ENCODE measurements at places on chromosomes 5 and 9.

- DNase-seq: no peak
These were observed 26.0 kb upstream of the SLC2A8 start for GRCh38 chr9:127370672-127371648.

- DNase-seq: no peak
These were observed 132.8 kb upstream of the RAI14 start for GRCh38 chr5:34523387-34523726.

- DNase-seq: no peak
These were observed 88.3 kb downstream of the GIN1 start for GRCh38 chr5:103031607-103032006.

GRCh38 chr9:76900884-76901440 lies 5.0 kb downstream of the PRUNE2 start:
- DNase-seq: no peak

DNA sequence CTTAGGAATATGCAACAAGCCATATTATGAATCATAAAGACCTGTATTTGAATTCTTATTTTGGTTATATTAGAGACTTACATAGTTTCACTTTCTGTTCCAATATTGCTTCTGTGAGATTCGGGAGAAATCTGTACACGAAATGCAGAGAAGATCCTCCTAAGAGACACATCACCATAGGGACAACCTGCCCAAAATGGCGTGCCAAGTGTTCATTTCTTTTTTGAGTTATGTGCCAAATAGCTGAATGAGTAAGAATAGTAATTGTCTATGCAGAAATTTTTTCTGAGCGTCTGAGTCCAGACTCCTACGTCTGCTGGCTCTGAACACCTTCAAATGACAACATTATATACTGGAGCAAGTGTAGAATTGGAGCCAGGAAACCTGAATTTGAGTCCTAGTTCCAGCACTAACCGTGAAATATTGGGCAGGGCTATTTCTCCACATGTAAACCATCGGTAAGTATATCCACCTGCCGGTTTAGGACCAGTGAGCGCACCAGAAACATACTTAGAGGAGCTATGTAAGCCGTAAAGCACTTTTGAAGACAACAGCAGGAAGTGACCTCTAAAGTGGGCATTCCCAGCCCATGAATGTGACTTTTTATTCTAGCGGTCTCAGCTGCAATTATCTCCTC lies 163.9 kb upstream of the DMRT1 start:
- DNase-seq: no peak

DNA sequence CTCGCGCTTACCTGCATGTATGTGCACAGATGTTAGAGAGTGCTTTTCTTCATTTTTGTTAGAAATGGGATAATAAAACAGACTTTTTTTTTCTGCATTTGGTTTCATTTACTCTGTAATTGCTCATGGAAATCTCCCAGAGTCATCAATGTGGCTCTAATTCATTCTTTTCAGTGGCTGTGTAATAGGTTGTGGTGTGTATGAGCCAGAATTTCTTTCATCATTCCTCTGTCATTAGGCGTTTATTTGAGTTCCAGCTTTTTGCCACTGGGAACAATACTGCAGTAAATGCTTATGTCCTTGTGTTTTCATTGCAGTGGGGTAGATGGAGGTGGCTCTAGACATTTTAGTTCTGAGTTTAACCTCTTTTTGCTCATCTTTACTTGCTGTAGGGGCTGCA lies 118.9 kb downstream of the NXNL2 start:
- DNase-seq: no peak

DNA sequence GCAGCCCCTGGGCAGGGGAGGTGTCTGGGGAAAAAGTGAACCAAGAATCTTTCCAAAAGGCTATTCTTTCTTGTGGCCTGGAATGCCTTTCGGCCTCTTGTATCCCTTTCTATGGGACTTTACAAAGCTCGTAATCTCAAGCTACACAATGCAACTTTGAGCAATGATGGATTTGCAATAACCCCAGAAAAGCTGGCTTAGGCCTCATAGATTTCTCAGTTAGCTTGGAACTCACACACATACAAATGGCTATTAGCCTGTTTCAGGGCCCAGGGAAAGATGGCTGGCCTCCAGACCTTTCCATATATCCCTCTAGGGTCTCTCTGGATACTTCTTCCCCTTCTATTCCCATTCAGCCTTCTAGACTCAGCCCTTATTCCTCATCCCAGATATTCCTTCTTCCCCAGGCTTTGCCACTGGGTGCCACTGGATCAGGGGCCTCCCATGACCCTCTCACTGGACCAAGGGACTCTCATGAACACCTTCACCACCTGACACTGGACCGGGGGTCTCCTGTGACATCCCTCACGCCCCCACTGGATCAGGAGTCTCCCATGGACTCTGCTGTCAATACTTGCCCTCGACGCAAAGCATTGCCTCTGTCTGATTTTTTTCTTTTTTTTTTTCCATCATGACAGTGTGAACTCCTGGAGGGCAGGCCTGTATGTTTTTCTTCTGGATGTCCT lies 59.5 kb downstream of the RAD23B start:
- no peak for DNase-seq

DNA sequence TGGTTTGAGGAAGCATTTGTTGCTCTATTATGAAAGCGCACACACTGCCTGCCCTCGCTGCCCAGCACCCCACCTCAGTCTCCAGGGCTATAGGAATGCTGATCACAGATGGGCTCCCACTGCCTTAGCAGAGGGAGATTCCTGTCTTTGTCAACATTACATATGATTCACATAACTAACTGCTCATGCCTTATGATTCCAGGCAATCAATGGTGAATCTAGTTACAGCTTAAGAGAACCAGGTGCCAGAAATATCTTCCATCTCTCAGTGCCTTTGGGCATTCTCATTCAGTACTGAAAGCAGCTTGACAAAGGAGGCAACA lies 458.9 kb upstream of the C9orf72 start:
- no peak for DNase-seq

- DNase-seq: no peak
These were observed 407.7 kb upstream of the IRX1 start for GRCh38 chr5:3187771-3188425.

DNA sequence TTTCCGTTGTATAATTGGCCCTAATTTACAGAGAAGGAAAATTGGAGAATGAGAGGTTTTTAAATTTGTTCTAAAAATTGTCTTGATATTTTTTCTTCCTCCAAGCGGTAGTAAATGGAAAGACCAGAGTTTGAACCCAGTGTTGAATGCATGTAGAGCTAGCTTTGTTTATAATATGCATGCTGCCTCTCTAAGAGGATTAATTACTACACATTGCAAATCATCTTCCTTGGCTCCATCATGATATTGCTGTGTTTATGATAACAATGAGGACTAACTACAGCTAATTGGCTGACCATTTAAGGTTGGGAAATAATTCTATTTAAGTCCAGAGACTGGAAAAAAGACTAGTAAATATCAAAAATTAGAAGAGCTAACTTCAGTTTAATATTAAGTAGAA lies 338.5 kb downstream of the PLK2 start:
- no peak for DNase-seq

DNA sequence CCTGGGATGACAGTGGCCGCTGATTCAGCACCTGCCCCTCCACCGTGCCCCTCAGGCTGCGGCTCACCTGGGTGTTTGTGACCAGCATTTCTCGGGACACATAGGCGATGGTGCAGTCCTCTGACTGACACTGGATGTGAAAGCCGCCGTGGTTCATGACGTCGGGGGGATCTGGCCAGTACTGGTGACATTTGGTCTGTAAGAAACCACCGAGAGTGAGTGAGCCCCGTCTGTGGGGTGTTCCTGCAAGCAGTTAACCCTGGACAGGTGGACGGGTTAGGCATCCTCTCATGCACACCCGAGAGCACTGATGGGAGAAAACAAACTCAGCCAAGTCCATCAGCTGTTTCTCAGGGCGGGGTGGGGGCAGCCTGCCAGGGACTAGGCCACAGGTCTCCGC lies 62.5 kb upstream of the EPB41L4B start:
- no peak for DNase-seq

GRCh38 chr9:81264516-81264915 lies 424.8 kb downstream of the TLE1 start:
- no peak for DNase-seq

GRCh38 chr5:149386166-149386565 lies 7.1 kb upstream of the IL17B start:
- no peak for DNase-seq

DNA sequence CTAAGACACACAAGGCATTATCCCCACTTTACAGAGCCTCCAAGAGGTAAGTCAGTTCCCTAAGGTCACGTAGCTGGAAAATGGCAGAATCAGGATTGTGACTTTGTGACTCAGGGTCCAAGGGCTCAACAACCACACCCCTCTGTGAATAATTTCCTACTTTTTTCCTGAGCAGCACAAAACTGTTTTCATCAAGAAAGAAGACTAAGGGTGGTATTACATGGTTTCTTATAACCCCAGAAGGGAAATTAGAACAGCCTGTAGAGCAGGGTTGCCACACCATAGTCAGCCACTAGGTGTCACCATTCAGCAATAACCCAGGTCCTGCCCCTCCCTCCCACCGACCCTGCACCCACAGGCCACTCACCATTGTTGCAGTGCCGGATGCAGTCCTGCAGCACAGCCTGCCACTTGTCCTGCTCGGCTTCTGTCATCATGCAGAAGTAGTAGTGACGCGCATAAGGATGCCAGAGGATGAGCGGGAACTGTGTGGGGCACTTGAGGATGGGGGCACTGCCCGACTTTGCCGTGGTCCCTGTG lies 72.1 kb downstream of the LRSAM1 start:
- no peak for DNase-seq

DNA sequence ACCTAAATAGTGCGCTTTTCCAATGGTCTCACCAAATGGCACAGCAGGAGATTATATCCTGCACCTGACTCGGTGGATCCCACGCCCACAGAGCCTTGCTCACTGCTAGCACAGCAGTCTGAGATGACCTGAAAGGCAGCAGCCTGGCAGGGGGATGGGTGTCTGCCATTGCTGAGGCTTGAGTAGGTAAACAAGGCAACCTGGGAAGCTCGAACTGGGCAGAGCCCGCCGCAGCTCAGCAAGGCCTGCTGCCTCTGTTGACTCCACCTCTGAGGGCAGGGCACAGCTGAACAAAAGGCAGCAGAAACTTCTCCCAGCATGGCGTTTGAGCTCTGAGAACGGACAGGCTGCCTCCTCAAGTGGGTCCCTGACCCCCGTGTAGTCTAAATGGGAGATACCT lies 18.1 kb upstream of the ABLIM3 start:
- DNase-seq: no peak

DNA sequence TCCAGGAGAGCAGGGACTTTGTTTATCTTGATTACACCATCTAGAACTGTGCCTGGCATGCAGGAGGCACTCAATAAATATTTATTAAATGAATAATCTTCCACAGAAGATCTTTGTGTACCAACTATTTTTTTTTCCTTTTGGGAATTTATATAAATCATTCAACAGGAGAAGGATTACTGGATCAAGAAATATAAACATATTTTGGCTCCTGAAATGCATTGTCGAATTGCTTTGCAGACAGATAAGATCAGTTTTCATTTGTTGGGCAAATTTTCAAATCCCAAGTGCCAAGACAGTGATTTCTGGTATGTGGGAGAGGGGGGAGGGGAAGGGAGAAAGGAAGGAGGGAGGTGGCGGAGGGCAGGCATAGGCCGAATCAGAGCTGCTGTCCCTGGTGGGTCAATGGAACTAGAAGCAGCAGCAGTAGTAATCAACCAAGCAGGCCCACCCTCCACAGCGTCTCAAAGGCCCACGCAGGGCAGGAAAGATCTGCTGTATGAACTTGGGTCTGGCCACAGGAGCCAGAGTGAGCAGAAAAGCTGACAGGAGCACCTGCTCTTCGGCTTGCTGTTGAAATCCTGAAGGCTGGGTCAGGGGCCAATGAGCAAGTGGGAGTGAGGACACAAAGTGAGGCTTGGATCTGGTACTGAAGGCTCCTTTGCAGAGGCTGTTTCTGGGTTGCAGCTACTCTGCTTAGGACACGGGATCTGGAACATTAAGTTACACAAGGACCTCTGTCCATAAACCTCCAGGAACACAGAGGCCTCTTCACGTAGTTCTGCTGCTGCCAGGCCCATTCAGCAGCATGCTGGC lies 15.8 kb upstream of the TRAF1 start:
- DNase-seq: no peak

GRCh38 chr5:144210655-144211054 lies 40.0 kb downstream of the KCTD16 start:
- DNase-seq: no peak

DNA sequence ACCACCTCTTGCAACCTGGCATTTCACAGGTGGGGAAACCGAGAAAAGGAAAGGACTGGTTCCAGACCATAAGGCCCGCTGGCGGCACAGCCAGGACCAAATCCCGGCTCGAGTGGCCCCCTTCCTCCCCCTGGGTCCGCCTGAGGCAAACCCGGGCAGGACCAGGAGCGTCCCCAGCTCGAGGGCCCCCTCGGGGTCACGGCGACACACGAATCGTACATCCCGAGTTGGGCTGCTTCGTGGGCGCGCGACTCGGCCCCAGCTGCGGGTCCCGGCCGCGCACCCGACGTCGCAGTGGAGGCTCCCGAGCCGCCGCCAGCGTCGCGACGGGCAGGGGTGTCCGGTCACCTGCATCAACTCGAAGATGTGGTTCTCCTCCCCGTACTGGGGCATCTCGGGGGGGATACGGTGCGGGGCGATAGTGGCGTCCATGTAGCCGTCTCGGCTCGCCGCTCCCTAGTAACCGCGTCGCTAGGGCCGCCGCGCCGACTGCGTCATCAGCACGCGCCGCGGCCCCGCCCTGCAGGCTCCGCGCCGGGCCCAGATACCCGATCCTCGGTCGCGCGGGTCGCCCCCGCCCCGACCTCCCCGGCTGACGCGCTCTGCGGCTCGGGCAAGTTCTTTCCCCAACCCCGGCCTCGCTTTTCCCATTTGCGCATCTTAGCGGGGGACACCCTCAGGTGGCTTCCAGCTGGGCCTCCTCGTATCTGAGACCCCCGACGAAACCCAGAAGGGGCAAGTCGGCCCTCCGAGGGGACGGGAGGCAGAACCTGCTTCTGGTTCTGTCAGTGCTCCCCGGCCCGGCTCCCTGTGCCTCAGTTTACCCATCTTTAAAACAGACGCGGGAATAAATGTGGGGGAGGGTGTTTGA lies at the start of gene AK8:
AK8 (minus strand) TSS at position 461 of the 871 bp plus-strand sequence; CDS start at position 432, 29 bp downstream.
- peak; percentile 48 for DNase-seq

GRCh38 chr9:30506749-30507148 lies 1877.7 kb upstream of the ACO1 start:
- DNase-seq: no peak

- no peak for DNase-seq
These were observed 110.3 kb downstream of the ARRDC3 start for GRCh38 chr5:91272858-91273257.

- no peak for DNase-seq
These were observed 234.6 kb downstream of the SPOCK1 start for GRCh38 chr5:137264573-137264972.

DNA sequence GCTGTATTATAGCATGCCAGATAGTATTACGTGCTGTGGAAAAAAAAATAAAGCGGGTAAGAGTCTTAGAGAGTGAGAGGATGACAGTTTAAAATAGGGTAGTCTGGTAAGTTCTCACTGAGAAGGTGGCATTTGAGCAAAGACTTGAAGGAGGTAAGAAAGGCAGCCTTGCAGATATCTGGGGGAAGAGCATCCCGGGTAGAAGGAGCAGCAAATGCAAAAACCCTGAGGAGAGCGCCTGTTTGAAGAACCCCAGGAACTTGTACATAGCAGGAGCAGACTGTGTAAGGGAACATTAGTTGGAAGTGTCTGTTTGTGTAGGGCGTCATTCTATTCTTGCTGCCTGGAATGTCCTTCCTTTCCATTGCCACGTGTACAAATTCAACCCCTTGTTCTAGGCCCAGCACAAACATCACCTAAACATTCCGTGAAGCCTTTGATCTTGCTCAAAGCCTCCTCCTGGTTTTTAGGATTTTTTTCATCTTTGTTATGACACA lies 2.6 kb downstream of the AP3S1 start:
- no peak for DNase-seq

- no peak for DNase-seq
These were observed 73.1 kb downstream of the COL15A1 start for GRCh38 chr9:99016681-99017387.

- no peak for DNase-seq
These were observed 24.6 kb upstream of the SVEP1 start for GRCh38 chr9:110604171-110604601.
